IPS-NIHi11 (cell line): ENCODE measurements at places on chromosomes 1 and 21.

- no peak for DNase-seq
Observed at GRCh38 chr1:92820551-92820950, 11.3 kb upstream of the RPL5 start.

DNA sequence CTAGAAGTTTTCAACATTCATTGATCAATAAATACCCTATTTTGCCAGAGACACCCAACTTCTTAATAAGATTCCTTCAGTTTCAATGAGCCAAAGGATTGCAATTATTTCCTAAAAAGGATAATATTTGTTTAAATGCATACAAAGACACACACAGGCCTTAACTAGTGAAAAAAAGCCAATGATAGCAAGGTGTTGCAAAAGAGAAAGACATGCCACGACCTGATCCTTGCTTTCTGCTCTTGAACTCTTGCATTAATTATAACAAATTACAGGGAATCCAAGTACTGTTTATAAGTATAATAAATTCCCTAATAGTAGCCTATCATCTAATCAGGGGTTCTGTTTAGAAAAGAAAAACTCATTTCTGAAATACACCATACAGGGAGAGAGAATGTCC, 131.1 kb downstream of the PTPN14 start:
- no peak for DNase-seq

- DNase-seq: no peak
Observed at GRCh38 chr1:22691031-22691753, 19.4 kb upstream of the EPHB2 start.

DNA sequence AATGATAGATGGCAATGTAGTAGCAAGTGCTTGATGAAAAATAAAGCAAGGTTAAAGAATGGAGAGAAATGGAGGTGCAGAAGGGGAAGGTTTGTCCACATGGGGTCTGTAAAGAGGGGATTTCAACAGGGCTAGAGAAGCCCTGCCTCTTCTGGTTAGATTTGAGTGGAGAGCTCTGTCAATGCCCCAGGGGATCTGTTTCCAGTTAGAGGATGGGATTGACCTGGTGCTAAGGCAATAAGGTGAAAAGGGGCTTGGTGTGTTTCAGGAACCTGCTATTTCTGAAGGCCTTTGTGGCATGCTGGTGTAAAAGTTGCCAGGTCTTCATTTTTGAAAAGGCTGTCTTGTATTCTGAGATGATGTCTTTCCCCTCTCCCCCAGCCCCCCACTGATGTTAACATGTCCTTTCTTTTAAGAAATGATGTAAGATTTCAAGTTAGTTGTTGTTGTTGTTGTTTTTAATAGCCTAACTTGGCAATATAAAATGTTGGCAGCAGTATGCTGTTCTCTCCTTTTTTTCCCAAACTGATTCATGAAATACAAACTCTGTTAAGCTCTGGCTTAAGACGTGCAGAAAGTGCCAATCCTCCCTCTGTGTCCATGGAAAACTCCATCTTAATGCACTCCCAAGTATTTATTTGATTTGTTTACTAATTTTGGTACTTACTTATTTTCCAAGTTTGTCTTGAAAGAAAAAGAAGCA, 370.3 kb upstream of the ADGRL2 start:
- no peak for DNase-seq

- no peak for DNase-seq
Observed at GRCh38 chr1:30023339-30024022, 699.9 kb downstream of the MATN1 start.

DNA sequence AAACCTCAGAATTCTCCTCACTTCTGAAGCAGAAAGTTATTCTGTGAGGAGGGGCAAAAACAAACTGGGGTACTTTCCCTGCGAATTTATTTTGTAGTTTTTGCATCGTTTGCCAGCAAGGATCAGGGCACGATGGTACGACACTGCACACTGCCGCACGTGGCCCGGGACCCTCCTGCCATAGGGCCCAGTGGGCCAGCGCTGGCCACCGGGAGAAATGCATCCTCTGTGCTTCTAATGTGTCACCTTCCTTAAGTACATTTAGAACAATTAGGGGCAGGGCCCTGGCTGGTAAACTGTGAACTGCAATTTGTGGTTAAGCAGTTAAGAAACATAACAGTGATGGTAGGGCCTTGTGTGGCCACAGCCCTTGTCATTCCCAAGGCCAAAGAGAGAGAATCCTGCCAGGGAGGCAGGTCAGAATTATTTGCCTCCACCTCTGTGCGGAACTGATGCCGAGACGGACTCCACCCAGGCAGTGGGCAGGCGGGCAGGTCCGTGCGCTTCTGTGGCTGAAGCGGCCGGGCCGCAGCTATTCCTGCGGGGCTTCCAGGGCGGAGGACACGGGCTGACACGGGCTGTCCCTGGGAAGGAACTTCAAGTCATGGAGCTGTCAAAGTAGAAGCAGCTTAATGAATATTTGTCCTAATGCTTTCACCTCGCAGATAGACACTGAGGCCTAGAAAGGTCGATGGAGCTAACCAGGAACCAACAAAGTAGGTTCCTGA, 12.5 kb downstream of the GPR137B start:
- no peak for DNase-seq

DNA sequence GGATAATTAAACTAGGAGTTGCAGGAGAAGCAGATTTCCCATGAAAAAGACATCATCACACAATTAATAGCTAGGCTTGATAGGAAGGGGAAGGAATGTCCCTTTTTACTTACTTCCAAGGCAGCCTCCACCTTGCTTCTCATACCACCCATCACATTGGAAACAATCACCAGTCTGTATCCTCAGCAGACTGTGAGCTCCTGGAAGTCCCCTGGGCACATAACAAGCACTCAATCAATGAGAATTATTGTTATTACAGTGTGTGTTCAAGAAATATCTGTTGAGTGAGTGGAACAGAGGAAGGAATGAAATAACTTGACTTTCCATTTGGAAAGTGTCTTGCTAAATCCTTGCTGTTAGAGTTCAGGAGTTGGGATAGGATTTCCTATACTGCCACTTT, 36.2 kb downstream of the HIVEP3 start:
- no peak for DNase-seq

GRCh38 chr1:169802888-169803287, 8.2 kb upstream of the METTL18 start:
- no peak for DNase-seq

GRCh38 chr1:214219902-214220301, 61.1 kb upstream of the SMYD2 start:
- no peak for DNase-seq

DNA sequence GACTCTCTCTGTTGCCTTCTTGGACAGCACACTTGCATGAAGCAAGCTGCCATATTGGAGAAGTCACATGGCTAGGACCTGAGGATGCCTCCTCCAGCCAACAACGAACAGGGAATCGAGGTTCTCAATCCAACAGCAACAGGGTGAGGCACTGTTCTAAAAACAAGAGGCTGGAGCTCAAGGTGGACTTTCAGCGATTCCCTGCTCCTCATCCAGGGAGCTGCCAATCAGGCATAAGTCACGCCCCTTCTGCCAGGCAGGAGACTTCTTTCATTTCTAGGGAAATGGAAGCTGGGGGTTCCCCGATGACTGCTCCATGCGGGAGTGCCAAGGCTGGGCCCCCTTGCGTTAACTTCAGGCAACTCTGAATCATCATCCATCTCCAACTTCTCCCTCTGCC, 22.7 kb upstream of the IFNAR1 start:
- no peak for DNase-seq

DNA sequence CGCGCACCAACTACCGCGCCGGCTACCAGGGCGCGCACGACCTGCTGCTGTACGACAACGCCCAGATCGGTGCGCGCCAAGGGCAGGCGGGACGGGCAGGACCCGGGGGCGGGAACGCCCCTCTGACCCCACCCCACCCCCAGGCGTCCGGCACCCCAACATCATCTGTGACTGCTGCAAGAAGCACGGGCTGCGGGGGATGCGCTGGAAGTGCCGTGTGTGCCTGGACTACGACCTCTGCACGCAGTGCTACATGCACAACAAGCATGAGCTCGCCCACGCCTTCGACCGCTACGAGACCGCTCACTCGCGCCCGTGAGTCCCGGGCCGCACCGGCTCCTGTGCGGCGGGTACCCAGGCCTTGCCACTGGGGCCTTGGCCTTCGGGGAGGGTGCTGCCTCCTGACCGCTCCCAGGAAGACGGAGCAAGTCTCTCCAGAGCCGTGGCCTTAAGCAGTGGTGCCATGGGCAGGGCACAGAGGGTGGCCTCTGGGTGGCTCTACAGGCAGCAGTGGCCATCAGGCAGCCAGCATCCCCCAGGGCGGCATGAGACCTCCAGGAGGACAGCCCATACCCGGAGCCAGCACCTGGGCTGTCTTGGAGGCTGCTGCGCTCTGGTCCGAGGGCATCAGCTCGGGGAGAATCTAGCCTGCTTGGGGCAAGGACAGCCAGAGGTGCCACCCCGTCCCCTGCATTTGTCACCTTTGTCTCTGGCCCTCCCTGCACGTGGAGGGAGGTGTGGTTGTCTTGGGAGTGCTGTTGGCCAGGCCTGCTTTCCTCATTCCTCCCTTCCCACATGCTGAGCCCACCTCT, 8.1 kb upstream of the MMP23B start:
- no peak for DNase-seq

DNA sequence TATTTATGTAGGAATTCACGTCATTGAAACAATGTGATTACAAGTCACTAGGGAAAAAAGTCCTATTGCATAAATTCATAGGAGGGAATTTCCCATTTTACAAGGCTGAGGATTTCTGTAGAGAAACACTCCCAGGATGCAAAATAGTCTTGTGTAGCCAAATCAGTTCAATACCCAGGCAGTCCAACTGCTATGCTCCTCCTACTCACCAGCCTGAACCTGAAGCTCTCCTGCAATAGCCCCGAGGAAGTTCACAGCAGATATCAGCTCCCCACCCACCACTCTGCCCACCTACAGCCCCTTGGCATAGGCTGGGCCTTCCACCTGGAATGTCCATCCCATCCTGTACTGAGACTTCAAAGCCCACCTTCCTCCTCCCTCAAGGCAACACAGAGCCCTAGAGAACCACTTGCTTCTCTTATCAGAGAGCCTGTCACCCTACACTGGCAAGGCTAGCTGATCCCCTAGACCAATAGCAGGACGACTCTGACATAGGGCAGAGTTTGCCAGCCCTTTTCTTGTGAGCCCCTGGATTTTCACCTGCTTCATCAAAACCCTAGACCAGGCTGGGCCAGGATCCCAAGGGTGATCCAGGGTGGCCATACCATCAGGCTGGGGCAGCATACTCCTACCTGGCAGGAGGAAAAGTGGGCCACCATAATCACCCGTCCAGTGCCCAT, 1.5 kb downstream of the LSS start:
- DNase-seq: no peak

- no peak for DNase-seq
Observed at GRCh38 chr1:70440642-70441391, 29.7 kb downstream of the CTH start.

GRCh38 chr1:8681911-8682310, 135.5 kb downstream of the RERE start:
- no peak for DNase-seq

- DNase-seq: no peak
Observed at GRCh38 chr1:3745590-3746381, 6.5 kb upstream of the CCDC27 start.

DNA sequence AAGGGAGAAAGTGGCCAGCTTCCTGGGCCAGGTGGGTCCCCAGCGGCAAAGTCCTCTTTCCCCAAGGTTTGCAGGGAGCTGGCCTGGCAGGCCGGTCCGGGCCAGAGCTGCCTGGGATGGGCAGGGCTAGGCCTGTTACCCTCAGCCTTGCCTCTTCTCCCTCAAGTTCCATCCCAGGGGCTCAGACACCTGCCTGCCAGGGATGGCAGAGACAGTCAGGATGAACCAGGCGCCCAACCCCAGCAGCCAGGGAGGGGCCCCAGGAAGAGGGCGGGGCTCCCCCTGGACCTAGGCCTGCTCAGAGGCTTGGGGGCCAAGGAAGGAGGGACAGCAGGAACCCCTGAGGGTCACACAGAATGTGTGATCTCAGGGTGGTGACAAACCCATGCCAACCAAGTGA, 120.6 kb downstream of the CASZ1 start:
- no peak for DNase-seq

GRCh38 chr1:207605444-207606361, 39.2 kb upstream of the CR1L start:
- DNase-seq: no peak

- no peak for DNase-seq
Observed at GRCh38 chr1:11671205-11671543, 7.2 kb downstream of the FBXO6 start.

- no peak for DNase-seq
Observed at GRCh38 chr1:91872000-91872399, 14.0 kb downstream of the TGFBR3 start.

DNA sequence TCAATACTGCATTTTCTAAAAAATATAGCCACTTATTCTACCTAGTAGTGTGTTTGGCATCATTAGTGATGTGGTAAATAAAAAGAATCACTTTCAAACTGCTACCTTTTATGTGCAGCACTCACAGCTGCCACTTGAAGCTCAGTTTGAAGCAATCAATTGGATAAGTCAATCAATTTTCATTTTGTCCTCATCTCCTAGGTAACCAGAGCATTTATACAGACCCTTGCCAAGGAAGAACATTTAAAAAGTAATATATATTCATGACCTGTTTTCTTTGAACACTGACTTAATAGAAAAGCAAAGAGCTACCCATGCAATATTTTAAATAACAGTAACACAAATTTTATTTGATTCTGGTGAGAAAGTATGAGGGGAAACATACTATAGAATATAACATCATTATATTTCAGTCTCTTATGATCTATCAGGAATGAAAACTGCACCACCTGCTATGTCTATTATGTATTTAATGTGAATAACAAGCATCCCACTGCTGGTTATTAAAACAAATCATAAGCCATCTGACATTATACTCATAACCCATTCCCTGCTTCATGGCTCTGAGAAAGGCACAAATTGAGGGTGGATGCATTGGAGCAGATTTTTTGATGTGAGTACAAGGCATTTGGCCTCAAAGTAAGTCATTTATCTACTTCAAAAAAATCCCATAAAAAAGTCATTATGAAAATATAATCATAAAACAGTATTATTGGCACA, 168.4 kb upstream of the C21orf91 start:
- no peak for DNase-seq

DNA sequence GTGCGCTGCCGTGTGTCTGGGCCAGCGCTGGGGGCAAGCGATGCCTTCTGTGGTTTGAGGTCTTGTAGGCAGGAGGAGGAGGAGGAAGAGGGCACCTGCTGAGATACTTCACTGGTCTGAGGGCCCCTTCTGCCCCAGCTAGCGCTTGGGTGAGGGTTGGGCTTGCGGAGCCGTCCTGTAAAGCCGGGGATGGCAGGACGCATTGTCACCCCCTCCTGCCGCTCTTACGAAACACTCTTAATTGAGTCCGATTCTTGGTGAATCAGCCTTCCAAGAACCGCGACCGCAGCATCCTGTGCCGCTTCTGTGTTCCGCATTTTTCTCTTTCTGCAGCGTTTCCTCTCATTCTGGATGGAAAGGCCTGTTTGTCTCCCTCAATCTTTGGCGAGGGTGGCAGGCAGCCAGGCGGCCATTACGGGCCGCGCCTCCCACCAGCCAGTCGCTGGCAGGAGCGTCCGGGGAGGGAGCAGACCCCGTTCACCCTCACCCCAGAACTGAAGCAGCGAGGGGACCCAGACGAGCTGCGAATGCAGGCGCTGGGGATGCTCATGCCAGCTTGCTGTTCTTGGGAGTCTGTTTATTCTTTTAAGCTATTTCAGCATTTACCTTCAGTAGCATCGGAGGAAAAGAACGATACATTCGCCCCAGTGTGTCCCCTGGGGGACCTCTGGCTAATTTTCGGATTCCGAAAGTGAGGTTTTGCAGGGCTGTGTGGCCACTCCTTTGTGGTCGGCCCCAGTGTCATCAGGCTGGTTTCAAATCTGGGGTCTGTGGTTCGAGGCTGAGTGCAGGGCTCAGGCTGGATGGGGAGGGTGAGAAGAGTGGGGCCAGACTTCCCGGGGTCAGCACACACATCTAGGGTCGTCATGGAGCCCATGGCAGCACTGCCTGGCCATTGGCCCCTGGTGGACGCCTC, 62.7 kb downstream of the SKI start:
- DNase-seq: no peak
